ENCODE measurements at places on chromosomes 2 and 18.

DNA sequence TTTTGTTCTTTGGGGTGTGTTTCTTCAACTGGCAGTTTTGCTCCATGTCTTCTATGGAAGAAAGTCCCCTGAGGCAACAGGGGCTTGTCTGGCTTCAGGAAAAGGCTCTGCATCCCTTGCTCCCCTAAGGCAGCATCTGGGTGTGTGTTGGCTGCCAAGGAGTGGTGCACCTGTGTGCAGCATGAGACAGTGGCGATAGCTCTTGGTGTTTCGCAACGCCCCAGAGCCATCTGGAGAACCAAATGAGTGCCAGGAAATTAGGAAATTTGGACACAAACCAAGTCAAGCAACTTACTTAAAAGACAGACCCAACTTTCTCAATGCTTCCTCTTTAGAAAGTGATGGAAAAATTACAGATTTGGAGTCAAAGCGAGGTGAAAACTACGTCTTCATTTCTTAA, 1044.4 kb upstream of the CNTNAP5 start:
- no peak overlapping the region for H3K4me3 ChIP-seq
- no peak for DNase-seq
- no peak overlapping the region for H3K27ac ChIP-seq
- H3K27me3 ChIP-seq, result no peaks in the 10 kb centered on the region

GRCh38 chr18:71249791-71250190, 960.9 kb downstream of the SOCS6 start:
- H3K27me3 ChIP-seq, result peaks cover 6% of the 10 kb centered on the region
- no peak overlapping the region for H3K27ac ChIP-seq
- no peak for DNase-seq
- H3K4me3 ChIP-seq, result no peak overlapping the region

- H3K36me3 ChIP-seq, result no peaks in the 10 kb centered on the region
- no peak for DNase-seq
- peak overlapping the region; percentile 30 for H3K4me3 ChIP-seq
- H3K4me1 ChIP-seq, result peaks cover 10% of the 10 kb centered on the region
These were observed 21.2 kb downstream of the SCG2 start for GRCh38 chr2:223580951-223581350.

GRCh38 chr2:43837831-43838559, 644 bp downstream of the ABCG5 start:
- H3K27ac ChIP-seq, result no peak overlapping the region
- H3K4me1 ChIP-seq, result no peaks in the 10 kb centered on the region
- no peaks in the 10 kb centered on the region for H3K36me3 ChIP-seq
- no peak overlapping the region for H3K4me3 ChIP-seq

- no peak overlapping the region for H3K27ac ChIP-seq
- peaks cover 4% of the 10 kb centered on the region for H3K27me3 ChIP-seq
- no peaks in the 10 kb centered on the region for H3K4me1 ChIP-seq
- H3K36me3 ChIP-seq, result no peaks in the 10 kb centered on the region
- H3K4me3 ChIP-seq, result no peak overlapping the region
- DNase-seq, result no peak
These were observed 1131.2 kb downstream of the TSN start for GRCh38 chr2:122886479-122887145.

DNA sequence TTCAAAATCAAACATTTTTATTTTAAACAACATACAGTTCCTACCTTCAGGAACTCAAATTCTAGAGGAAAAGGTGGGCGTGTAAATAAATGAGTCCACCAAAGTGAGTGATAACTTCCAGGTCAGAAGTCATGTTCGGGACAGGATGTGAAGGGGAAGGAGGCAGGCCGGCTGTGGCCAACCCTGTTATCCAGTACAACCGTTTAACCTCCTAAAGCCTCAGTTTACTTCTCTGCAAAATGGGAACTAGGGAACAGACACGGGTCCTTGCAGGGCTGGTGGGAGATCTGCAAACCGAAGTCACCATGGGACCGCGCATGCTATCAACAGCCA, 373 bp downstream of the EIPR1 start:
- H3K4me1 ChIP-seq, result peaks cover 32% of the 10 kb centered on the region
- H3K4me3 ChIP-seq, result peak overlapping the region; percentile 97
- peak overlapping the region; percentile 90 for H3K27ac ChIP-seq
- H3K36me3 ChIP-seq, result peaks cover 7% of the 10 kb centered on the region
- H3K27me3 ChIP-seq, result no peaks in the 10 kb centered on the region
- DNase-seq, result no peak

DNA sequence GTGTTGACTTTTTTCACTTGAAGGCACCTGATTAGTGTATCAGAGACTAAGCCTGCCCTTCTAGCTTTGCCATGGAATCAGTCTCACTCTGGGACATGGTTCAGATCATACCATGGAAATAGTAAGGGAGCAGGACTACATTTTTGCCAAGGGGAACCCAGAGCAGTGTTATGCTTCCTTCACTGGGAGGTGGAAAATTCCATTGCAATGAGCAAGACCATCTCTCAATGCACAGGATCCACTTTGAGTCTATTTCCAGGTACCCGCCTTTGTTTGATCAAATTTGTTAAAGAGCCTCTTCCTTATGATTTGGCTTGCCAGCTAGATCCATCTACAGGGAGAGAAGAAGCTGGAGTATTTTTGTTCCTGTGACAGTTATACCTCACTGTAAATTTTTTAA, 395.8 kb downstream of the MTX2 start:
- no peaks in the 10 kb centered on the region for H3K27me3 ChIP-seq
- DNase-seq, result no peak
- no peak overlapping the region for H3K27ac ChIP-seq
- no peaks in the 10 kb centered on the region for H3K36me3 ChIP-seq
- no peak overlapping the region for H3K4me3 ChIP-seq

GRCh38 chr18:13124411-13124810, 94.1 kb upstream of the LDLRAD4 start:
- no peak overlapping the region for H3K4me3 ChIP-seq
- no peak overlapping the region for H3K27ac ChIP-seq
- H3K27me3 ChIP-seq, result no peaks in the 10 kb centered on the region
- peaks cover 3% of the 10 kb centered on the region for H3K36me3 ChIP-seq

Data from mesothelial cell of epicardium (in vitro differentiated cells).